ENCODE measurements at places on chromosomes 2 and 18.

GRCh38 chr2:146209842-146210275, 1635.0 kb upstream of the ACVR2A start:
- DNase-seq, result no peak

- no peak for DNase-seq
Observed at GRCh38 chr2:176432434-176432833, 163.2 kb downstream of the MTX2 start.

DNA sequence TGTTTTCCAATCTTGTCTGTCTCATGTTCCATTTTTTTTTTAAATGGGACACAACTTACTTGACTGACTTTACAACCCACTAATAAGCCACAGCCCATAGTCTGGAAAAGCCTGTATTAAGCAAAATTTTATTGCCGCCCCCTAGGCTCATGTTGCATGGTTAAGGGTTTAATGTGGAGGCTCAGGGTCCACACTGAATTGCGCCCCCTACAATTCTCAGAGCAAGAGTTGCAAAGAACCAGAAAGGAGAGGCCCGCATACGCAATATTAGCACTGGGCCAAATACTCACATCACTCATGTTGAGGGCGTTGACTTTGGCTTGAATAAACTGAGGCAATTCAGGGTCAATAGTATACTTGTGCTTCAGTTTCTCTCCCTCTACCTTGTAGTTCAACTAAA, 65.5 kb downstream of the NEB start:
- no peak for DNase-seq

DNA sequence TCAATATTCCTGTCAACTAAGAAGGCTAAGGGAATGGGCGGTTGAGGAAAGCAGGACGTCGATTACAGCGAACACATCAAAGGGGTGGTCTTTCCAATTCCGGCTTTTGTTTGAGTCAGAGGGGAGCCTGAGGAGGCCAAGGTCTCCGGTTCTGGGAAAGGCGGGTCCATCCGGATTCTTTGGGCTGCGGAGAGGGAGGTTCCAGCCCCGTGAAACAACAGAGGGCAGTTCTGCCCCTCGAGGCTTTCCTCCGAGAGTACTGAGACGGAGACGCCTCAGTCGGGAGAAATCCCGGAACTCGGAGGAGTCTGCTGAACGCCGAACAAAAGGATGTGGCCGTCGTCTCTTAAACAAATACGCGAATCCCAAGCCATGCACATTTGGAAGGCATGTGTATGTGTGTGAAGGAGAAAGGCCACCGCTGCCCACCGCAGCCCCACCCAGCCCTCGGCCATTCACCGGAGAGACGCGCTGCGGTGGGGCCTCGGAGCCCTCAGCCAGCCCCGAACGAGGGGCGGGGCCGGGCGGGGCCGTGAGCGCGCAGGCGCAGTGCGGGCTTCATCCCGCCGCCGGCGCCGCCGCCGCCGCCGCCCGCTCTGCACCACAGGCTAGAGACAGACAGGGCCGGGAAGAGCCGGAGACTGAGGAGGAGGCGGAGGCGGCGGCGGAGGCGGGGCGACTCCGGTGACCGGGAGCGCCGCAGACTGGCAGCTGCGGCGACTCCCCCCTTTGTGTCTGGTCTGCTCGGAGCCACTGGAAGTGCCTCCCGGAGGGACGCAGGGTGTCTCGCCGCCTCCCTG, at the start of gene BMPR2:
Gene BMPR2, plus strand, starts transcription at position 719 of the 800 bp plus-strand sequence. CDS start 1,148 bp downstream, outside the sequence.
- DNase-seq, result peak; percentile 39

DNA sequence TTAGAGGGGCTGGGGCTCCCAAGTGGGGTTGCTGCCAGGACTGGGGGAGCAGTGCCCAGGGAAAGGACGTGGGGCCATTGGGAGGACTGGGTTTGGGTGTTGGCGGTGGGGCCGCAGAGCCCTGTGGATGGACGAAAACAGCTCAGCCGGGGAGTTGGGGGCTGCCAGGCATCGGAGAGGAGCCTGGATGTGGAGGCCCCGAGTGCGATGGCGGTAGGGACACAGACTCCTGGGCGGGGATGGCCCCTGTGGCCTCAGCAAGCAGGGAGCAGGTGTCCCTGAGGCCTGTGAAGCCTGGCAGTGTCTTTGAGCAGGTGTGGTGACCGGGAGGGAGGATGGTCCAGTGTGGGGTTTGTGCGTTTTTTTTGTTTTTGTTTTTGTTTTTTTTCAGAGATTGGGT, 13.3 kb downstream of the CTDP1 start:
- no peak for DNase-seq

DNA sequence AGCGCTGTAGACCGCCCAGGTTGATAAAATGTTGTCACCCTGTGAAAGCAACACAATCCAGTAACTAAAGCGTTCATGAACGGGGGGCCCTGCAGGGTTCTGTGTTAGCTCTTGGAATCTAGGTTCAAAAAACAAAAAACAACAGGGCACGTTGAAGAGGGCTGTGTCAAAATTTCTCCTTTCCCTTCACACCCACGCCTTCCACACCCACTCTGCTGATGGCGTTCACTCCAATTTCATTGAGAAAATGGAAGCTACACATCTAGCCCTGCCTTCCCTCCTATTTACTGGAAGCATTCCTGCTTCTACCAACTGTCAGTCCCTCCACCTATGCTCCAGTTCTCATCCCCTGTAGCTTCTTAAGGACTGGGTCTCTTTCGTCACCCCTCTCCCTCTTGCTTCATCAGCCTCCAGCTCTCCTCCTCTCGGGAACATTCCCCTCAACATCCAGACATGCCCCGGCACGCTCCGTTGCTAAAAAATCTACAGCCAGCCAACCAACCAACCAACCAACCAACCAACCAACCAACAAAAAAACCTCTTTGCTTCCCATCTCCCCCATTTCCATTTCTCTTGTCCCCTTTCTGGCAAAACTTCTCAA, 98.4 kb upstream of the SP3 start:
- DNase-seq, result no peak

DNA sequence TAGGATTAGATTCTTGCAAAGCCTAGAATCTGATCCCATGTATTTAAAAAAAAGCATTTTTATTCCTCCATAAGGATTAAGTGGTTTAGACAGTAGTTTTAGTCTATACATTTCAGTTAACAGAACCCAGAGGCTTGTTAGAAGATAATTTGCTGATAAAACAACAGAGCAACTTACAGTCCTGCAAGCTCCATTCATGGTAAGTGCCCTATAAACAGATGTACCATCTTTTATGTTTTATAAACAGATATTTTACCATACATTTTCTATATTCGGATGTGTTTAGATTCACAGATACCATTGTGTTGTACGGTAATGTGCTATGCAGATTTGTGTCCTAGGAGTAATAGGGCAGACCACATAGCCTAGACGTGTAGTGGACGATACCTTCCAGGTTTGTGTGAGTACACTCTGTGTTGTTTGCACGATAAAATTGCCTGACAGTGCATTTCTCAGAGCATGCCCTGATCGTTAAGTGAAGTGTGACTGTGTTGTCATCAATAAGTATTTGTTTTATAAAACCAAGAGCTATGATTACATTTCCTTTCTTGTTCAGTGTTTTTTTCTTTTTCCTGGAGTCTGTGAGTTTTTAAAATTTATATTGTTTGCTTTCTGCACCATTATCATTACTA, 54.2 kb downstream of the CERS6 start:
- no peak for DNase-seq

DNA sequence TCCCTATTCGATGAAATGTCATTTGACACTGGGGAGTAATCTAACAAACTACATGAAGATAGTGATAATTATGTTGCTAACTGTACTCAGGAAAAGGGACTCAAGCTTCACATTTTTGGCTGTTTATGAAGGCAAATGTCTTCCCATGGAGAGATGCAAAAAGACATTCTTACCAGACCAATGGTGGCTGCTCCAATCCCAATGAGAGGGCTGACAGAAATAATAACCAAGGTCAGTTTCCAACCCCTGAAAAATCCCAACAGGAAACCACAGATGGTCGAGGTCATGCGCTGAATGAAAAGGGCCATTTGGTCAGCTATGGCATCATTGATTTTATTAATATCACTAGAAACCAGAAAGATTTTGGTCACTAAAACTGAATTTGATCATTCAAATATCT, 37.6 kb downstream of the ABCB11 start:
- DNase-seq, result no peak

GRCh38 chr2:75466708-75467311, 93.9 kb downstream of the EVA1A start:
- no peak for DNase-seq

DNA sequence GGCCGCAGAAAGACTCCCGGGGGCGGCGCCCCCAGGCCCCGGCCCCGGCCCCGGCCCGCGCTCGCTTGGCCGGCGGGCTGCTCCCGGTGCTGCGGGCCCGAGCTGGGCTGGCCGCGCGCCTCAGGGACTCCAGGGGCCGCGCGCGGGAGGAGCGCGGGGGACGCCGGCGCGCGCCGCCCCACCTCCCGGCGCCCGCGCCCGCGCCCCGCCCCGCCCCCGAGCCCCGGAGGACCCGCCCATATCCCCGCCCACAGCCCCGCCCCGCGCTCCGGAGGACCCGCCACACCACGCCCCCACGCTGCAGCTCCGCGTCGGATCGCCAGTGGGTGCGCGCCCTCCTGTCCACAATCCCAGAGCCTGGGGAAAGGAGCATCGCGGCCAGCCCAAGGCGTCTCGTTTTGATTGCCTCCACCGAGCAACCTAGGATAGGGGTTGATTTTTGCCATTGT, at the start of gene PARD6G:
Gene PARD6G, minus strand, starts transcription at position 122 of the 449 bp plus-strand sequence. CDS start 166 bp downstream, outside the sequence.
- no peak for DNase-seq

DNA sequence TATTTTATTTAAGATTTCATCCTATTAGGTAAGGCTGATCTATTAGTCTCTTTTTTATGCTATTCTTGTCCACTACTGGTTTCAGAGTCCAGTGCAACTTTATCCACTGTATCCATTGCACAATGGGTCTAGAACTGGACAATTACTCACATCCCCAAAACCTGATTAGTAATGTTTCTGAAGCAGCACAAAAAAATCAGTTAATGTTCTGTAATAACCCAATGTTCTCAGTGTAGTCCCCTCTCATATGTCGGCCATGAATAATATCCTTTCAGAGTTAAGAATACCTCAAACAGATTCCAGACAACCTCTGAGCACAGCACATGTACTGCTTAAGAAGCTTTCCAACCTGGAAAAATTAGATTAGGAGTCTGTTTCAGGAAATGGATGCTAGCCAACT, 29.7 kb downstream of the MGAT4A start:
- no peak for DNase-seq

- peak; percentile 27 for DNase-seq
Observed at GRCh38 chr2:30862054-30862651, 54.9 kb upstream of the CAPN13 start.

DNA sequence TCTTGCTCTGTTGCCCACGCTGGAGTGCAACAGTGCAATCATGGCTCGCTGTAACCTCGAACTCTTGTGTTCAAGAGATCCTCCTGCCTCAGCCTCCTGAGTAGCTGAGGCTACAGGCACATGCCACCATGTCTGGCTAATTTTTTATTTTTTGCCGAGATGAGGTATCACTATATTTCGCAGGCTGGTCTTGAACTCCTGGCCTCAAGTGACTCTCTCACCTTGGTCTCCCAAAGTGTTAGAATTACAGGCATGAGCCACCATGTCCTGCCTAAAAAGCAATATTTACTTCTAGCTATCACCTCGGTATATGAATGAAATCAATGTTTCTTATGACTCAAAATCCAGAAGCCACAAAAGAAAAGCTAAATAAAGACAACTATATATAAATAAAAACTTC, 2.2 kb downstream of the BUB1 start:
- DNase-seq, result no peak

DNA sequence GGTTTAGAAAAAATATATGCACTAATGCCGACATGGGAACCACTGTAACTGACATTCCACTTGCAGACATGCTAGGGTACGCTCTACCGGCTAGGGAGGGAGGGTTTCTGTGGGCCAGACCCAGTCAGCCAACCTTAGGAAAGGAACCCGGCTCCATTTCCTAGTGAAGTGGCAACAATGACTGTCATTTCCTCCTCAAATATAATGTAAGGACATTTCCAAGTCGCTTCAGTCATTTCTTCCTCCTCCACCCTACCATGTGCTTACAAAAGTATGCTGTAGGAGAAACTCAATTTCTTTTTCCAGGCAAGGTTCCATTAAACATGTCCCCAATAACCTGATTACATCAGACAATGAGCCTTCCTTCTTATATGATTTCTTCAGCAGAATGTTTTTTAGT, 64.3 kb upstream of the PSMD14 start:
- DNase-seq, result no peak

DNA sequence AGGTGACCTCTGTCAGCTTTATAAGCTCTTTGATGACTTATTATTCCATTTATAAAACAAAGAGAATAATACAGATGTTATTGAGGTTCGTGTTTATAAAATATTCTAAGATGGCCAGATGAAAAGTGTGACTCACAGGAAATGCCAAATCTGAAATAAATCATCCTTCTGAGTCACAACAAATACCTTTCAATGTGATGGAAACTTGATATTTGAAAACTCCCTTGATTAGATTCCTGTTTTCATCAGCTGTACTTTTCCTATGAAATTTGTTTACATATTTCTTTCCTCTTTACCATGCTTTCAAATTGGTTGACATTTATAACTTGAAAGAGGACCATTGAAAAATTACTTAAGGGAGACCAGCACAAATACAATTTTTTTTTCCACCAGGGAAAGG, 30.6 kb upstream of the PPP1R1C start:
- no peak for DNase-seq

DNA sequence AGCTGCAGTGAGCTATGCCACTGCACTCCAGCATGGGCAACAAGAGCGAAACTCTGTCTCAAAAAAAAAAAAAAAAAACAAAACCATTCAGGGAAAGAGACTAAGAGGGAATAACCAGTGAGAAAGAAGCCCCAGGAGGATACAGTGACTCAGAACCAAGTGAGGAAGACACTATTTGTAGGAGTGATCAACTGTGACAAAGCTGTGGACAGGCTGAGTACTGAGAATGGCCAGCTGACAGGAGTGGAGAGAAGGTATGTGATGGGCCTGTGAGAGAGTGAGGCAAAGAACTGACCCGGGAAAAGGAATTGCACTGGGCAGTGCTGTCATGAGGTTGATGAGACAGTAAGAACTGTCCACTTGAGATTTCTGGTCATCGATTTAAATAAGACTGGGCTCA, 6.7 kb upstream of the LCT start:
- no peak for DNase-seq

- no peak for DNase-seq
Observed at GRCh38 chr18:56637176-56637575, 1.2 kb downstream of the TXNL1 start.

DNA sequence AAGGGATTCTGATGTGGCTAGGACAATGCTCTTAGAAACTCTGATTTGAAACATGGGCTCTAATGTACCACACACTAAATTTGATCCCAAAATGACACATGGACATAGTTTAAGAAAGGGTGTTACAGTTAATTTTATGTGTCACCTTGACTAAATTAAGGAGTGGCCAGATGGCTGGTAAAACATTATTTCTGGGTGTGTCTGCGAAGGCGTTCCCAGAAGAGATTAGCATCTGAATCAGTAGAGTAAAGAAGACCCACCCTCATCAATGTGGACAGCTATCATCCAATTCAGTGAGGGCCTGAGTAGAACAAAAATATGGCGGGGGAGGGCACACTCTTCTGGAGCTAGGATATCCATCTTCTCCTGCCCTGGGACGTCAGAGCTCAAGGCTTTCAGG, 283.1 kb upstream of the CHAC2 start:
- DNase-seq, result no peak

- DNase-seq, result no peak
Observed at GRCh38 chr18:31612124-31612523, 20.4 kb downstream of the TTR start.

- DNase-seq, result no peak
Observed at GRCh38 chr2:21195326-21195725, 71.6 kb downstream of the TDRD15 start.

GRCh38 chr2:194491409-194492115, 1165.5 kb upstream of the SLC39A10 start:
- no peak for DNase-seq
